ENCODE measurements at places on chromosomes 11 and 22. TPM values are rescaled to one million over a fixed set of nuclear protein-coding genes. Genes with fewer than 3 reads are reported as not detected.

GRCh38 chr22:24120044-24120443 lies 61.2 kb upstream of the SUSD2 start:
- DNase-seq: peak; percentile 32

DNA sequence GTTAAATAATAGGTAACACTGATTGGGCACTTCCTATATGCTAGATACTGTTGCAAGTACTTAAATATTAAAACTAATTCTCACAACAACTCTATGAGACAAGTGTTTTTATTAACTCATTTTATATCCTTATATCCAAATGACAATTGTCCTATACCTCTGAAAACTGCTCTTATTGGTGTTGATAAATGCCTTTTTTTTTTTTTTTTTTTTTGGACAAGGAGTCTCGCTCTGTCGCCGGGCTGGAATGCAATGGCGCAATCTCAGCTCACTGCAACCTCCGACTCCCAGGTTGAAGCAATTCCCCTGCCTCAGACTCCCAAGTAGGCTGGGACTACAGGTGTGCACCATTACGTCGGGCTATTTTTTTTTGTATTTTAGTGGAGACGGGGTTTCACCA lies 41.6 kb downstream of the MRTFA start:
- DNase-seq: no peak

GRCh38 chr22:49306632-49307480 lies 520.8 kb downstream of the BRD1 start:
- no peak for DNase-seq

GAB4 gene
- total RNA-seq: not detected
